ENCODE measurements at places on chromosomes 5 and 9. TPM values are rescaled to one million over a fixed set of nuclear protein-coding genes. Genes with fewer than 3 reads are reported as not detected.

- no peak for DNase-seq
These were observed 3.7 kb upstream of the NRARP start for GRCh38 chr9:137305798-137306065.

GRCh38 chr9:125393426-125393825 lies 131.8 kb downstream of the GAPVD1 start:
- DNase-seq = no peak

DNA sequence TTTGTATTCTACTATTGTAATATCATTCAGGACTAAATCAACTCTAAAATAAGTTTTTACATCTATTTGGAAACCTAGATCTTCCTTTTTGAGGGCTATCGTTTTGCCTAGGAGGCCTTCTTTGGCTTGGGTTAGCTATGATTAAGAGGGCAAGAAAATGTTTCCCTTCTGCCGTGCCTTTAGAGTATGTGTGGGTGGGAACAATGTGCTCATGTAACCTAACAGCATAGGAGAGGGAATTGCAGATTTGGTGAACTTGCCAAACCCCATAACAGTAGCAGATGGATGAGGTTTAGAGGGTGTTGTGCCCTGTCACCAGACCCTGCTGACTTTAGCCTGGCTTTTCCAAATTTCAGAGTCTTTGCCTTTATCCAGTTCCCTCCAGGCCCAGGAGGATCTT lies 339.0 kb downstream of the ADGRV1 start:
- no peak for DNase-seq

DNA sequence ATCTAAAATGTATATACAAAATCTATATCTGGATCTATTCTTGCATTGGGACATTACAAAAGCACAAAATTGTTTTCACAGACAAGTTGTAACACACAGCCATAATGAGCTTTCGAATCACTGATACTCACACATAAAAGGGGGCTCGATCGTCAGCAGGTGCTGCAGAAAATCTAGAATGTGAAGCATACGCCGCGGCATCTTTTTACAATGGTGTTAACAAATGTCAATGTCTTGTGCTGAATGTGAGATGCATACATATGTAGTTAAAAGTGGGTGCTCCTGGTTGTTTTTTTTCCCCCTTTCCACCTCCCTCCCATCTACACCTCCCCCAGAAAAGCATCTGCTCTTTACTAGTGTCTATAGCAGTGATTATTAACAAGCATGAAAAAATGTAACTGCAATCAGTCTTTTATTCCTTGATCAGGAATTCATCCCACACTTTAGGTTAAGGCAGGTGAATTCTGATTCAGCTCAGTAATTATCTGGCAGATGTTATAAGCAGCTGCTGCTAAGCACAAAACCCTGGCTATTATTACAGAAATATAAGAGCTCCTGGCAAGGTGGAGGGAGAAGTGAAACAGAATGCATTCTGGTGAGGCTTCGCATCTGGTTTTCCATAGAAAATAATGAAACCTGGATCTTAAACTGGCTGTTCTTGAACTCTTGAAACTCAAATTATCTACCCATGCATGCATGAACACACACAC lies 114.1 kb downstream of the MPDZ start:
- no peak for DNase-seq

DNA sequence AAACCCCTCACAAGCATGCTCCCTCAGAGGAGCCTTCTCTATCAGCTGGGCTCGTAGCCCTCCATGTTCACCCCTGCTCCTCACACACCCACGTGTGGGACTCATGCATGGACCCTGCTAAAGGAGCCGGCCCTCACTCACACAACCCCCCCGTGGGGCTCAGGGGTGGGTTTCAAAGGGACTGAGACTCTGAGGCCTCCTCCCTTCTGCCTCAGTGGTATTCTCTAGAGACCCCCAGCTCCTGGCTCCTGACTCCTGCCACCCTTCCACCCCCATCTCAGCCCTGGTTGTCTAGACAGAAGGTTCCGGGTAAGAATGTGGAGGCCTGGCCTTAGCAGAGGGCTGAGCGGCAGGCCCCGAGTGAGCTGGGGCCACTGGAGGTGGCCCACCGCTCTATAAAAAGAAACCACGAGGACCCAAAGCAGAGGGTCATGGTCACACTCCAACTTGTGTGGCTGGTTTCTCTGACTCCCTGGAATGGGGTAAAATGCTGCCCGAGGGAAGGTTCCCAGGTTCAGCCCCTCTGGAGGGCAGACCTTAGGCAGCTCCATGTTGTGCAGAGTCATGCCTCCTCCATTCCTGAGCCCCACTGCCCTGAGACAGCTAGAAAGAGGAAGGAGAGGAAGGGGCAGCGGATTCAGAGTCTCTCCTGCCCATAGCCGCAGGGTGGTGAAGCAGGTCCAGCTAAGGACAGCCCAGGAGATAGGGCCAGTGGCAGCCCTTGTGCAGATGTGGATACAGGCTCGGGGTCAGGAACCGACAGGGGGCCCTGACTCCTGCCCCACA lies 10.8 kb downstream of the SEPTIN8 start:
- DNase-seq = no peak

DNA sequence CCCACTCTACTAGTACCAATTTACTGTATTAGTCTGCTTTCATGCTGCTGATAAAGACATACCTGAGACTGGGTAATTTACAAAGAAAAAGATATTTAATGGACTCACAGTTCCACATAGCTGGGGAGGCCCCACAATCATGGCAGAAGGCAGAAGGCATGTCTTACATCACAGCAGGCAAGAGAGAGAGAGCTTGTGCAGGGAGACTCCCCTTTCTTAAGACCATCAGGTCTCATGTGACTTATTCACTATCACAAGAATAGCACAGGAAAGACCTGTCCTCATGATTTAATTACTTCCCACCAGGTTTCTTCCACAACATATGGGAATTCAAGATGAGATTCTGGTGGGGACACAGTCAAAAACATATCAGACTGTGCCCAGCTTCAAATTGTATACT lies 11.5 kb downstream of the UGT3A1 start:
- DNase-seq = no peak

DNA sequence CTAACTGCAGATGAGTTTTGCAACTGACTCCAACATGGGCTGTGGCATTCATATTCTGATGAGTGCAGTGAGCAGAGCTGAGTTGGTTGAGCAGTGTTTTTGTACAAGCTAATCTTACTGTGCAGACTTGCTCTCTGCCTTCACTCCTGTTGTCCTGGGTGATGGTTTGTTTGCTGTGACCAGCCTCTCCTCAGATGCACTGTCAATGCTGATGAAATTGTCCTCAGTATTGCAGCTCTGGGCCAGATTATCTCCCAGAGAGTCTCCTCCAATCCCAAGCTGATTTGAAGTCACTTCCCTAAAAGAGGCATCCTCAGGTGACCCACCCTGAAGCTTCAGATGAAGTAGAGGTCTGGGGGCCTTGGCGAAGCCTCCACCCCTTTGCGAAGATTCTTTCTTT lies 581.8 kb downstream of the ACTL7B start:
- no peak for DNase-seq

DNA sequence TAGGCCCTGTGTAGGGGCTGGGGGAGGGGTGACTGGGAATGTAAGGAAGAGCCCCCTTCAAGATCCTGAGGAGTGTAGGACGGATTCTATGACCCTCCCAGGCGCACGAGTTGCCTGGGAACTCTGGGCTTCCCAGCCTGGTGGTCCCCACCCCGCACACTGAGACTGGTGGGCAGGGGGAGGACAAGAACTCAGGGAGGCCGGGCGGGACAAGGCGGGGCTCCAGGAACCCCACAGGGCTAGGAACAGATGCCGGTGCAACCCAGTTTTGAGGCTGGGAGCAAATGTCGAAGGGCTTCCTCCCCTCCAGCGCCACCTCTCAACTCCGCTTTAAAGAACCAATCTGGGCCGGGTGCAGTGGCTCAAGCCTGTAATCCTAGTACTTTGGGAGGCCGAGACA lies 1.3 kb upstream of the VDAC1 start:
- no peak for DNase-seq

- no peak for DNase-seq
These were observed 5.4 kb downstream of the IL4 start for GRCh38 chr5:132679166-132679565.

DNA sequence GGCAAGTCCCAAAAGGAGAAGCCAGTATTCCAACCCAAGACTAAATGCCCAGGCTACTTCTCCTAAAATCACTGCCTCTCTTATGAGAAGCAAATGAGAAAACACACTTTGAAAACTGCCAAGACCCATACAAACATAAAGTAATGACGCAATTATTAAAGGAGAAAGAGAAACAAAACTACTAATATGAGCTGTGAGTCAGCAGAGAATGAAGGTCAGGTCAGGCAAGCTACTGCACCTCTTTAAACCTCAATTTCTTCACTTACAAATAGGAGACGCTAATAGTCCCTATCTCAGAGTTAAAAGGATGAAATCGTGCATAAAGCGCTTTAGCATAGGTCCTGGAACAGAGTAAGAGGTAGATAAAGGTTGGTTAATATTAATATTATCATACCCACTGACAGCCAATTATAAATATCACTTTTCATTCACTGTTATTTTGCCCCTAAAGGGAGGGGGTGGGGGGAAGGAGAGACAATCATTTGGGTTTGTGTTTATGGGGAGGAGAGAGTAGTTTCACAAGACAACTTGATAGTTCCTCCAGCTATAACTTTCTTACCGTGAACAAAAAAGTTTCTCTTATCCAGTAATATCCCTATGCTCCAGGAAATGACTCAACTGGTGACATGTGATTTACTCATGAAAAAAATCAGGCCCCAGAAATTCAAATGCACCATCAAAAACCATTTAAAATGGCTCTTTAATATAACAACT lies 3.6 kb downstream of the PSMB7 start:
- DNase-seq = no peak

- no peak for DNase-seq
These were observed 854.1 kb downstream of the MAT2B start for GRCh38 chr5:164359260-164360255.

DNA sequence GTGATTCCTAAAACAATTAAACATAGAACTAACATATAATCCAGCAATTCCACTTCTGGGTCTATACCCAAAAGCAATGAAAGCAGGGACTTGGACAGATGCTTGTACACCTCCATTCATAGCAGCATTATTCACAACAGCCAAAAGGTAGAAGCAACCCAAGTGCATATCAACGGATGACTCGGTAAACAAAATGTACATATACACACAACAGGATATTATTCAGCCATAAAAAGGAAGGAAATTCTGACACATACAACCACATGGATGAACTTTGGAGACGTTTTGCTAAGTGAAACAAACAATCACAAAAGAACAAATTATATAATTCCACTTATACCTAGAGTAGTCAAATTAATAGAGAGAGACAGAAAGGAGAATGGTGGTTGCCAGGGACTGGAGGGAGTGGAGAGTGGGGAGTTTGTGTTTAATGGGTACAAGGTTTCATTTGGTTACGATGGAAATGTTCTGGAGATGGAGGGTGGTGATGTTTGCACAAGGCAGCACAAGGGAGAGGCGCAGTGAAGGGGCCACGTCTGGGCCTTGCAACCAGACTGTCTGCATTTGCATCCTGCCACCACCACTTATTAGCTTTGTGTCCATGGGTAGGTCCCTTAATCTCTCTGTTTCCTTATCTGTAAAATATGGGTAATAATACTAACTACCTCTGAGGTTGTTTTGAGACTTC lies 36.3 kb upstream of the RLN1 start:
- DNase-seq = no peak

DNA sequence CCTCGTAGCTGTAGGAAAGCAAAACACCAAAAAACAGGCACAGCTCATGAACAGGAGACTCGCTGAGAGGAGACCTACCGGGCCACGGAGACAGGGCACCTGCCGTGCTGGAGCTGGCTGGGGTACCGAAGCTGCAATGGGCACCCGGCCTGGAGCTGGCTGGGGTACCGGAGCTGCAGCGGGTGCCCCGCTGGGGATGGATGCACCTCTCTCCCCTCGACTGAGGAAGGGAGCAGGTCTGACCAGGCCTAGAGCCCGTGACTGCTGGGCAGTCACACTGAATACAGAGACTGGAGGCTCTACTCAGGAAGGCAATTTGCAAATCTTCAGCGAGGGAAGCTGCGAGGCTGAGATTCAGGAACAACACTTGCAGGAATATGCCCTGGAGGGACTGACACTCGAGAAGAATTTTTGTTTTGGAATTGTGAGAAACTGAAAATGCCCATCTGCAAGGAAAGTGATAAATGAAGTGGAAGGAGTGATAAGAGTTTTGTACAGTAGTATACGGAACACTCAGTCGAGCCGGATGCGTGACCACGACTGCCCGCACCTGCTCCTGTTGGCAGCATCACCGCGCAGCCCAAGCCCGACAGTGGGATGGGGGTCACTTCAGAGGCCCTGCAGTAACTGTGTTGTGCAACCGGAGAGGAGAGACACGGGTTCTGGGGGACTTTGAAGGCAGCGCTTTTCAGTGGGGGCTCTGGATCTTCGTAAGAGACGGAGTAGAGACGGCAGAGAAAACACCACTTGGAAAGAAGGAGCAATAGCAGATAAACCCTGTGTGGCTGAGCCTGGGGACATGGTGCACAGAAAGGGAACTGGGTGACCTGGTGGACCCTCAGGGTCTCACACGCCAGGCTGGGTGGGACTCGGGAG lies 27.9 kb upstream of the LPCAT1 start:
- no peak for DNase-seq

DNA sequence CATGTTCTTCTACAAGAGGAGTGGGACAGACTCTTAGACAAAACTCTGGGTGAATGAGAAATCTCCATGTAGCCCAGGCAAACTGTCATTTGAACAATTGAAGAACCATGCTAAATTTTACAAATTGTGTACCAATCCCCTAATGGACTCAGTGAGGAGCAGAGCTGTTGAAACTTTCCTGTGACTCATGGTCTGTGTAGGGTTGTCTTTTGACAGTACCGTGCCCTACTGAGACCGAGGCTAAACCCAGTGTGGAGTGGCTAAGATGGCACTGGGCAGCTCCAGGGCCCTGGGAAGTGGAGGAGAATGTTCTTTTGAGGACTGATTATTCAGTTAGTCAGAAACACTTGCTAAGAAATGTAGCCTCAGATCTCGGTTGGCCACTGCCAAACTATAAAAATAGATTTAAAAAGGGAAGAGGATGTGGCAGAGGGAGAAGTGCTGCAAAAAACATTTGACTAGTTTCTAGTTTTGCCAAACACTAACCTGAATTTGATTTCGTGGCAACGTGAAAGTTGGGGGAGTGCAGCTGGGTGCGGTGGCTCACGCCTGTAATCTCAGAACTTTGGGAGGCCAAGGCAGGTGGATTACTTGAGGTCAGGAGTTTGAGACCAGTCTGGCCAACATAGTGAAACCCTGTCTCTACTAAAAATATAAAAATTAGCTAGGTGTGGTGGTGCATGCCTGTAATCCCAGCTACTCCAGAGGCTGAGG lies 24.7 kb downstream of the POU4F3 start:
- DNase-seq = no peak

GRCh38 chr9:91782708-91783214 lies 167.3 kb downstream of the ROR2 start:
- no peak for DNase-seq

DNA sequence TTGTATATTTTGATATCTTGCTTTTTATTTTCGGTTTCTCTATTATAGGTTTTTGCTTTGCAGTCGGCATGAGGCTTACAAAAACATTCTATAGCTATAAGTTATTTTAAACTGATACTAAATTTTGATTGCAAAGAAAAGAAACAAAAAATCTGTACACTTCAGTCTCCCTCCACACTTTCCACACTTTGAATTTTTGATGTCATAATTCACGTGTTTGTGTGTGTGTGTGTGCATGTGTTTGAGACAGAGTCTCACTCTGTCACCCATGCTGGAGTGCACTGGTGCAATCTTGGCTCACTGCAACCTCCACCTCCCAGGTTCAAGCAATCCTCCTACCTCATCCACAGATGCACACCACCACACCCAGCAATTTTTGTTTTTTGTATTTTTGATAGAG lies 124.9 kb downstream of the MRPS30 start:
- DNase-seq = no peak

SAXO1 gene
- total RNA-seq = 0.16 TPM

SPATA9 gene
- 0.33 TPM for total RNA-seq

CARTPT gene
- not detected for total RNA-seq

MRPS30 gene
- 63.9 TPM for total RNA-seq

ENC1 gene
- total RNA-seq = 13.8 TPM

GABBR2 gene
- total RNA-seq = not detected
